MV-4-11 (cell line): ENCODE measurements at places on chromosomes 7 and 10.

DNA sequence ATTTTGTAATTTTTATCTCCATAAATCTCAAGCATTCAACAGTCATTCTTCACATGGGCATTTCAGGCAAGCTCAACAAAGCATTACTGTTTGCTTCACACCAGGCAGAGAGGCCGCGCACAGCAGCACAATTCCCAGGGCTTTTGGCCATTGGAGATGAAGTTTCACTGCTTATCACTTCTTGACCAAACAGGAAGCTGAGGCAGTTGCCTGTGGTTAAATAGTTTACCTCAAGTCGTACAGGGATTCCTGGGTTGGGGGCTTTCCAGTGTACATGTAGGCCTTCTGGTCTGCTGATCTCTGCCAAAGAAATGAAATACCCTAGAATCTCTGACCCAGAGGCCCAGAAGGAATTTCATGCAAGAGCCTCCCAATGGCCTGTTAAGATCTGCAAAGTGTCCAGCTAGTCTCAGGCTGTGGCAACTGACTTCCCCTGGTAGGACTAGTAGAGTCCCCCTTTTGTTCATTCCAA is 11.2 kb upstream of the PRDX3 start:
- peak; percentile 66 for DNase-seq

DNA sequence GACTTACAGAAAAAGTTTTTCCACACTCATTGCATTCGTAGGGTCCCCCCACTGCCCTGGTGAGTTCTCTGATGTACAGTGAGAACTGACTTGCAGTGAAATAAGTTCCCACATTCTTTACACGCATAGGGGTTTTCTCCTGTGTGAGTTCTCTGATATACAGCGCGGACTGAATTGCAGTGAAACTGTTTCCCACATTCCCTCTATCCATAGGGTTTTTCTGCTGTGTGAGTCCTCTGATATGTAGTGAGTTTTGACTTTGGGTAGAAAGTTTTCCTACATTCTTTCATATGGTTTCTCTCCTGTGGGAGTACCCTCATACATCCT is 147.0 kb downstream of the GLRX3 start:
- no peak for DNase-seq

- DNase-seq, result no peak
Measured at GRCh38 chr7:117034851-117035464, 81.7 kb downstream of the ST7 start.

GRCh38 chr7:7567898-7568531 is 1.3 kb downstream of the MIOS start:
- DNase-seq, result no peak

GRCh38 chr10:85641479-85642009 is 725.1 kb downstream of the GRID1 start:
- DNase-seq, result no peak

GRCh38 chr10:47160967-47161366 is 139.0 kb upstream of the GDF10 start:
- DNase-seq, result peak; percentile 87

GRCh38 chr7:102978284-102978683 is 65.5 kb downstream of the LRRC17 start:
- DNase-seq, result peak; percentile 33

DNA sequence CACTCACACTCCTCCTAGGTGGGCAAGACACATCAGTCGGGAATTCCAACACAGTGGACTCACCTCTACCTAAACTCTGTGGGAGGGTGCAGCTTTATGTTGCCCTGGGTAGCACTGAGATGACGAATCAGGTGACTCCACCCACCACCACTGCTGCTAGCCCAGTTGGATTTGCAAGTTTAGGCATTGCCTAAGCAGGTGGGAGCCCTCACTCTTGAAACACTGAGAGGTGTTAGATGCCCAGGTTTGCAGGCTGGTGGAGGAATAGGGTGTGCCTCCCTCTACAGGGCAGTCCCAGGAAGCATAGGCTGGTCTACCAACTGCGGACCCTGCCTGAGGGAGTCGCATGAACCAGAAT is 708.9 kb downstream of the POM121L12 start:
- no peak for DNase-seq

DNA sequence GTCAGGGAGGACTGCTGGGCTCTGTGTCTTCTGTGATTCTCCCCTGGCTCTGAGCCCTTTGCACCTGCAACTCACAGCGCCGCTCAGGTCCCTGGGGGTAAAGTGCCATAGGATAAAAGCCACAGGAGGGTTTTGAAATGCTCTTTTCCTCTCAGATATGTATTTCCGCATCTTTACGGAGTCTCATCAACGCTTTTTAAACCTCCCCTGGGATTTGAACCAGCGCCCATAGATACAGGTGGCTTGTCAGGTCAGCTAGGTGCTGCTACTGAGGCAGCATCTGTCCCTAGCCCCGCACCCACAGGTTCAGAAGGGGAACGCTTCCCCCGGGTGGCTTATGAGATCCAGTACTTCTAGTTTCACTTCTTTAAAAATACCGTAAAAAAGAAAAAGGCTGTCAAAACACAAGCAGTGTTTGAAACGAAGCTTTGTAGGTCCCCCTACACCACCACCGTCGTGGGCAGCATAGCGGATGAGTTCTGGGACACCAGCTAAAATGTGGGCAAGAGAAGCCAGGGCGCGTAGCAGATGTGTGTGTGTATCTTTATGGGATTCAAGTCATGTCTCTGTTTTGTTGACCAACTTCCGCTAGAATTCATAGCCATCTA is 173.5 kb downstream of the CUX1 start:
- DNase-seq, result peak; percentile 94

GRCh38 chr10:29174389-29174788 is 114.5 kb upstream of the LYZL1 start:
- no peak for DNase-seq

- DNase-seq, result peak; percentile 27
Measured at GRCh38 chr7:15403751-15404150, 158.1 kb downstream of the AGMO start.

- DNase-seq, result no peak
Measured at GRCh38 chr10:13642293-13642692, 55.5 kb downstream of the PRPF18 start.
